ENCODE measurements at places on chromosomes 11 and 22.

GRCh38 chr11:93236741-93237675 is 39.2 kb upstream of the SLC36A4 start:
- DNase-seq: no peak

DNA sequence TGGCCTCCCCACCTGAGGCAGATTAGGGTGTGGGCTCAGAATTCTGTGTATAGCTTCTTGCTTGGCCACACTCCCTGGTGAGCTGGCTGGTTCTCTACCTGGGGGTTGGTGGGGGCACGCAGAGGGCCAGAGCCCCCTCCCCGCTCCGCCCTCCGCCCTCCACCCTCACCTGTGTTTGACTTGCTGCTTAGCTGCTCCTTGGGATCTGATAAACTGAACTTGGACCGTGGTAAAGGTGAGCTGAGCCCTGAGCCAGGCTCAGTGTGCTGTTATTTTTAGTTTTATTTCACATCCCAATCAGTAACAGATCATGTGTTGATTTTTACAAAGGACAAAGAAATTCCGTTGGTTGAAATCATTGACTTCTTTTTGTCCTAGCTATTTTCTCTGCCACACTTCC is 2.0 kb downstream of the OVOL1 start:
- DNase-seq: no peak

DNA sequence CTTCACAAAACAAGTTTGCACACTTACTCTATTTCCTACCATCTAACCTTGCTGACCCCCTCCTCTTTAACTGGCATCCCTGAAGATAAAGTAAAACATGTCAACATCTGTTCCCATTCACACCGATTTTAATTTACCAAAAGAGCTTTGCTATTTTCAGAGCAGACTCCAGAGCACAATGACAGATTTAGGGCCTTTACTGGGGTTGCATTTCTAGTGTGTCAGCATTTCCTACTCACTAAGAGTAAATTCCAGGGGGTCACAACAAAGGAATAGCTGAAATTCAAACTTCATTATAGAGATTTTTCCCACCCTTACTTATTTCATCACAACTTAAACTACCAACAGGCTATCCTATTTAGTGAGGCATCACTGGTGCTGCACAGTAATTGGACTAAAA is 60.8 kb downstream of the SOX6 start:
- no peak for DNase-seq

DNA sequence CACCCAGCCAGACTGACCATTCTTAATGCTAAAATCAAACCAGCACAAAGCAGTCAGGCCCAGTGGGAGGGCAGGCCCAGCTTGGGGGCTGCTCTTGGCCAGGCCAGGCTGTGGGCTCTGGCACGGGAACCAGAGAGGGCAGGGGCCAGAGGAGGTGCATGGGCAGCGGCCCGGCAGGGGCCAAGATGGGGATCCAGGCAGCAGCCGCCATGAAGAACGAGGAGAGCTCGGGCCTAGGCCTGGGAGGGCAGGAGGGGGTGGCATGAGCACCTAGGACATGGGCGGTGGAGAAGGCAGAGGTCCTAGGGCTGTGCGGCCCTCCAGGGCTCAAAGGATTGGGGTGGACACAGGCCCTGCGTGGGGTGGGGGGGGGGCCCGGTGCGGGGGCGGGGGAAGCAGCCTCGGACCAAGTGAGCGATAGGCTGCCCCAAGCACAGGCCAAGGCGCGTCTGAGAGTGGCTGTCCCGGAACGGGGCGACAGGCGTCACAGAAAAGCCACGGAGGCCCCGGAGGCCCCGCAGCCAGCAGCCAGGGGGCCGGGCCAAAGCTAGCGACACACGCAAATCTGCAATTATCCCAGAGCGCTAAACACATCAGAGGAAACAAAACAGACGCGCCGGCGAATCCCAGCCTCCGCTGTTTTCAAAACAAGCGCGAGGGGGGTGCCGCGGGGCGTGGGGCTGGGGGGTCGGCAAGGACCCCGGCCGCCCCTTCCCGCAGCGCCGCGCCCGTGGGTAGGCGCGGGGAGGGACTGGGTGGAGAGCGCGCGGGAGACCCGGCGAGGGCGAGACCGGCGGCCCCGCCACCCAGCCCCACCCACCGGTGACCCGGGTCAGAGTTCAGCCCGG is 8.3 kb downstream of the PLXNB2 start:
- DNase-seq: no peak

DNA sequence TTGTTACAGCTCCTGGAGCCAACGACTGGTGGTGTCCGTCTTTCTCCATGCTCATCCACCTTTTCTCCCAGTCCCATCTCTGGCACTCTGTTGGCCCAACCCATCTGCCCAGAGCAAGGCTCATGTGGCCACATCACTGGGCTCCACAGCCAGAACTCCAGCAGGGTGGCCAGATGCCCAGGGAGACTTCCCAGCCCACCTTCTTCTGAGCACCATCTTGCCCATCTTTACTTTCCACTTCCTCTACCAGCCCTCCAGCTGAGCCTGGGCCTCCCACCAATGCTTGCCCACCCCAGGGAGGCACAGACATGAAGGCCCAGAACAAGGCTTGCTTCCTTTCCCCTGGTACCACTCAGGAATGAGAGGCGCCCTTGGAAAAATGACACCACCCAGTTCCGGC is 116.8 kb downstream of the BUD13 start:
- no peak for DNase-seq

DNA sequence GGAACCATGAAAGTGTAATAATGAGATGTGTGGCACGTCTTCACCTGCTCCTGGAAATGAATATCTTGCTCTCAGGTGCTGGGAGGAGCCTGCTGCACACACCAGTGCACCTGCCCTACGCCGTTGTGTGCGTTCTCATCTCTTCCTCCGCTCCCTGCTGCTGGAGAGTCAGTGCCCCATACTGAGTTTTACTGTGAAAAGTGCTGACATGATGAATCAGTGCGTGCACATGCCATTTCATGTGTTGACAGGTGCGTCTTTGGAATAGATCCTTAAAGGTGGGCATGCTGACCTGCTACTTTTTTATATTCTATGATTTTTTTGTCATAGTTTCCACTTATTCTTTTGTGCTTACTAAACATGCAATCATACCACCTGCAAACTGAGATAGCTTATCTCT is 1015.8 kb downstream of the BRD1 start:
- no peak for DNase-seq

- no peak for DNase-seq
These were observed 2093.5 kb downstream of the LRRC4C start for GRCh38 chr11:39365809-39366436.

GRCh38 chr11:69924308-69925161 is 105.3 kb upstream of the FGF3 start:
- no peak for DNase-seq

DNA sequence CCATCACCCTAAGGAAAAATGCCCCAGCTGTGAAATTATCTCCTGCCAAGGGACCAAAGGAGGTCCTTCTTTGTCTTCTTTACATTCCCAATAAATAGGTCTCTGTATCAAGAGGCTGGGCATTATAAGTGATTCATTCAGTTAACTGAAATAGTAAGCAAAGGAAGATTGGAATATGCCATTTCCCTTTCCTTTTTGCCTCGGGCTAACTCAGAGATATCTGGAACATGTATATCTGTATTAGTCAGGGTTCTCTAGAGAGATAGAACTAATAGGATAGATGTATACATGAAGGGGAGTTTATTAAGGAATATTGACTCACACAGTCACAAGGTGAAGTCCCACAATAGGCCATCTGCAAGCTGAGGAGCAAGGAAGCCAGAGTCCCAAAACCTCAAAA is 15.3 kb upstream of the CWF19L2 start:
- DNase-seq: no peak

DNA sequence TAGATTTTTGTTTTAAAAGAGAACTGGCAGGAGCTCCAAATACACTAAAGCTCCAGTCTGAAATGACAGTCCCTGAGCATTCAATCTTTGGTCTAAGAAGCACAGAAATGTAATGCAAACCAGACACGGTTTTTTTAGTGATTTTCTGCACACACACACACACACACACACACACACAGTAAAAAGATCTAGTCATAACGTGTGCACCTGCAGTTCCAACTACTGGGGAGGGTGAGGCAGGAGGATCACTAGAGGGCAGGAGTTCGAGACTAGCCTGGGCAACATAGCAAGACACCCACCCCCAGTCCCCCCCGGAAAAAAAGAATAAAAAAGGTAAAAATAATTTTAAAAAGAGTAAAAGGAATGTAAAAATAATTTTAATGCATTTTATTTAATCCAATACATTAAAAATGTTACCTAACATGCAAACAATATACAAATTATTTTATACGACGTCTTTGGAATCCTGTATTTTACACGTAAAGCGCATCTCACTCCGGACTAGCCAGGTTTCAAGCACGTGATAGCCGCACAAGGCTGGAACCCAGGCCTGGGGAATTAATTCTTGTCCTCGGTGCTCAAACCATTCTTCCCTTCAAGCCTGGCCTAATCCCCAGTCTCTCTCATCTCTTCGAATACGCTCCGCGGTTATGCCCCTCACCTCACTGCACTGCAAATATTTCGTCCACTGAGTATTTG is 762 bp upstream of the TBC1D22A start:
- no peak for DNase-seq

GRCh38 chr22:44108076-44108475 is 72.6 kb upstream of the PARVG start:
- DNase-seq: no peak

DNA sequence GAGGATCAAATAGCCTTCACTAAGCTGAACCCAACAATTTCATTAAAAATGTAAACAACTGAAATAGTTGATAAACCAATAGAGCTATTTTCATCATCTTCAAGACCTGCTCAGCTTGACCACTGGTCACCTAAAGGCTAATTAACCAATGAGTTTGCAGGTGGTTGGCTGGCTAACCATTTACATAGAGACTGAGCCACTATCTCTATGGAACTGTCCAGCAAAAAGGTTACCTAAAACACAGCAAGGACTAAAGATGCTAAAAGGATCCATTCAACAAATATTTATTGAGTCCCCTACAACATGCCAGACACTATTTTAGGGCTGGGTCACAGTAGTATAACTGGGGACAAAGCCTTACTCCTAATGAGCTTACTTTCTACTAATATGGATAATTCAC is 123.8 kb downstream of the CD44 start:
- no peak for DNase-seq

DNA sequence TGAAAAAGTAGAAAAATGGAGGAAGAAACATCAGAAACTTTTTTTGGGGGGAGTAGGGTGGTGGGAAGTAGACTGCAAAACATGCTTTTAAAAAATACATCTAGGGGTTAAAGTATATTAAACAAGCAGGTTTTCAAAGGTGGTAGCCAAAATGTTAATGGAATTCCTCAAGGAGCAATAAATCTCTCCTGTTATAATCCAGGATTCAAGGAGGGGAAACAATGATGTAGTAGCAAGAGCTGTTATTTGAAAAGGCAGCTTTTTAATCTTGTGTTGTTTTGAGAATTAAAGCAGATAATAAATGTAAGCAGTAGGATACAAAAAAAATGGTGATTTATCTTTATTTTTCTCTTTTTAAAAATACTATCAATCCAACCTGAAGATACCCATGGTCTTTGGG is 736.5 kb upstream of the CCDC90B start:
- DNase-seq: no peak

DNA sequence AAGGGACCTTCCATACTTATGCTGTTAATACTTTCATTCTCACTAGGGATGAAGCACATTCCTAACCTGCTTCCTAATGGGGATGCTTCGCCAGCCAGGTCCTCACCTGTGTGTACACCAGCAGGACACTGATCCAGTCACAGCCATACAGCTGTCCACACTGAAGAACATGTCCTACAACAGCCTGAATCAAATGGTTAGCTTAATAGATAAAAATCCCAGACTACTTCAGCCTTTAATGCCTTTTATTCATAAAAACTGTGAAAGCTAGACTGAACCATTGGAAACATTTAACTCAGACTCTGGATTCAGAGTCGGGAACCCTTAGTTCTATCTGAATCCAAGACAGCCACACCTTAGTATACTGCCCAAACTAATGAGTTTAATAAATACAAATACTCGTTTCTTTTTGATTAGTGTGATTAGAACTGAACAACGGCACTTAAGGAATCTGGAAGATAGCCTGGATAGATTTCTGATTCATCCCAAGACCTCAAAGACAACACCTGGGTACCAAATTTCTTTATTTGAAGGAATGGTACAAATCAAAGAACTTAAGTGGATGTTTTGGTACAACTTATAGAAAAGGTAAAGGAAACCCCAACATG is 3.3 kb downstream of the FTH1 start:
- DNase-seq: peak; percentile 29

- no peak for DNase-seq
These were observed 2.4 kb upstream of the PPFIBP2 start for GRCh38 chr11:7511401-7511800.

DNA sequence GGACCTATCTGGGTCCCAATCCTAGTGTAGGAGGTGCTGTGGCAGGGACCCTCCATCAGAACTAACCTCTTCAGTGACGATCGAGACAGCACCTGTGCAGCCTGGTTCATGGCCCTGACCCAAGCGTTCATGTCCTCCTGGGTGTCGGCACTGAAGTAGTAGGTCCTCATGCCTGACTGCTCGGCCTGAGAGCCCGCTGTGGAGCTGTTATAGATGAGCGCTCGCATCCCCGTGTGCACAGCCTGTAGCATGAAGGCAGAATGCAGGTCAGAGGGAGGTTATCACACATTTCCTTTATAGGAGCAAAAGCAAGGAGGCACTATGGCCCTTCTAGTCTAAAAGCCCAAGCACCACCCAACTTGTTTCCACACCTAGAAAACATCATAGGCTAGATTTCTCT is 103.0 kb downstream of the C11orf58 start:
- DNase-seq: no peak
